ENCODE measurements at places on chromosomes 1 and 21.

DNA sequence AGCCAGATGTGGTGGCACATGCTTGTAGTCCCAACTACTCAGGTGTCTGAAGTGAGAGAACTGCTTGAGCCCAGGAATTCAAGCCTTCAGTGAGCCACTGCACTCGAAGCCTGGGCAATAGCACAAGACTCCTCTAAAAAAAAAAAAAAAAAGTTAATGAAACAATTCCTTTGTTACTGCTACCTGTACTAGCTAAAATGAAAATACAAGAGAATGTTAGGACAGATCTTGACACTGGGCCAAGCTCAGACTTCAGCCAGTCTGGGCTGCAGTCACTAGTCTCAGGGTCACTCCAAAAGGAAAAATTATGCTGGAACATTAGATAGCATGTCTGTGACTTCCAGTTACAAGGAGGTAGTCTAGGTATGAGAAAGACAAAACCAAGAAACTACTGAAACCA is 56.5 kb downstream of the TRIM33 start:
- DNase-seq, result no peak

GRCh38 chr1:65525266-65526048 is 105.0 kb downstream of the LEPR start:
- no peak for DNase-seq

DNA sequence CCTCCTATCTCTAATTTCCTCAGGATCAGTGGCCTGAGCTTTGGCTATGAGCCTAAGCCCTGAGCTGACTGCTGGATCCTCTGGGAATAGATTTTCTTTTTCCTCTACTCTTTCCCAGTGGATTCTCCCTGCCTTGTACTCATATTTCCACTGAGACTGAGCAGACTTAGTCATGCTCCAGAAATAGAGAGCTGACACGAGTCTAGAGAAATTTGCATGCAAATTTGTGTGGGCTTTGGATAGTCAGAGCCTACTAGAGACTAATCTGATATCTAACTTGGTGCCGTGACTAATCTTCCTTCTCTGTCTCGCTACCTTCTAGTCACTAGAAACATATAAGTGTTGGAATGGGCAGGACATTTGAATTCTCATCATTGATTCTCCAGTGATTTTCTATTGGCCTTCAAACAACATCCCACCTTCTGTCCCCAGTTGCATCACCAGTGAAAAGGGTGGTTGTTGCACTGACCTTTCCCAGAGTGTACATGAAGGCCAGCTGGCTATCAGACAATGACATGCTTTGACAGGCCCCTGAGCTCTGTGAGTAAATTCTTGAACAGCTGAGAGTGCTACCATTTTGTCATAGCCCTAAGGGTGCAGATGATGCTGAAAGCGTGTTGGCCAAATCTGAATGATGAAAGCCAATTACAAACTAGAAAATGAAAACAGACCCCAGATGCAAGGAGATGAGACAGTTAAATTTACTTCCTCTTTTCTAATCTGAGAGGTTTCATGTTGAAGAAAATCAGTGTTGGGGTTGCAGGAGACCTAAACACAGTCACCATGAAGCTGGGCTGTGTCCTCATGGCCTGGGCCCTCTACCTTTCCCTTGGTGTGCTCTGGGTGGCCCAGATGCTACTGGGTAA is at the start of gene FCRLA:
Gene FCRLA (plus strand): TSS at position 748 of the 866 bp plus-strand sequence. CDS start 36 bp downstream, at position 784.
- no peak for DNase-seq

GRCh38 chr21:42973309-42973990 is 912 bp upstream of the PKNOX1 start:
- no peak for DNase-seq

GRCh38 chr1:36989241-36989640 is 45.1 kb downstream of the GRIK3 start:
- no peak for DNase-seq

DNA sequence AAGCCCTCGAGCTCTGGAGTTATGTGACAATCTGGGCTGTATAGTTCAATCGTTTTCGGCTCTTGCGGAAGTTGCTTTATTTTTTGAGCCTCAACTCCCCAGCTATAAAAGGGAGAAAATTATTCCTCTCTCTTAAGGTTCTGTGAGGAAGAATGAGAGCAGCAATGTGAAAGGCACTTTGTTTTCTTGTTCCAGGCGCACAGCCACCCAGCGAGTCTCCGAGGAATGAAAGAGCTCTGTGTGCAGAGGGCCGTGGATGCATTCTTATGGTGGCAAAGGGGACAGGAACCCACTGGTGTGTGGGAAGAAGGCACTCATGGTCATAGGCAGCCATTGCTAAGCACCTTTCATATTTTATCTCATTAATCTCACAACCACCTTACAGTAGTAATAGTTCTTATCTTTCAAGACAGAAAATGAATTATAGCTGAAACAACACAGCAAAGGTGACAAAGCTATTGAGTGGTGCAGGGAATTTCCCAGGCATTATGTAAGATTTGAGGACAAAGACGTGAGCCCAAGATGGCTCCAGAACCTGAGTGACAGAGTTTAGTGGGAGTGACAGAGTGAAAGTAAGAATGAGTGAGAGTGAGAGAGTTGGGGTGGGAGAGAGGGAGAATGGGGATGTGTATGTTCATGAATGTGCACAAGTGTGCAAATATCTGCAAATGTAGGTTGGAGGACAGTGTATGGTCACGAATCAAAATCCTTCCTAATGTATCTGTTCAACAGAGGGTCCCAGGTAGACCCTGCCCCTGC is 9.4 kb downstream of the CYP2J2 start:
- DNase-seq, result no peak

- no peak for DNase-seq
Measured at GRCh38 chr1:1084372-1085170, 10.5 kb upstream of the RNF223 start.

- DNase-seq, result no peak
Measured at GRCh38 chr1:45097944-45098343, 85.9 kb downstream of the UROD start.

Data from stimulated activated CD8-positive, alpha-beta memory T cell treated with anti-CD3 and anti-CD28 coated beads, Interleukin-12 subunit alpha, Interleukin-12 subunit beta, amount 100 ng/mL, for 1 hour (primary cell).